Stimulated activated CD8-positive, alpha-beta memory T cell treated with anti-CD3 and anti-CD28 coated beads, Interleukin-4, amount 100 ng/mL, for 1 hour (primary cell): ENCODE measurements at places on chromosomes 5 and 9.

DNA sequence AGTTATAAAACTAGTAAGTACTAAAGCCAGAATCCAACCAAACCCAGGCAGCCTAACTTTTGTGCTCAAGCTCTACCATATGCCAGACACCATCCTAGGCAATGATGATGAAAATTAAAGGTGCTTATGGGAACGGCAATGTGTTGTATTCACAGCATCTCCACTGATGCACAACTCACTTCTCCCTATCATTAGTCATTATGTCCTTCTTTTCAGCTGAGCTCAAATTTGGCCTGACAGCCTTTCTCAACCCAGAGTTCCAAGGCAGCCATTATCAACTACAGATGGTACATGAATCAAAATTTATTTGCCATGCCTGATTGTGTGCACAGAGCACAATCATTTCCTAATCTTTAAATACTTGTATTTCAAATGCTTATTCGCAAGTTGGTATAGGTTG is 121.6 kb upstream of the TNPO1 start:
- no peak for DNase-seq

- DNase-seq, result no peak
These were observed 33.3 kb upstream of the DAPK1 start for GRCh38 chr9:87464110-87464991.

DNA sequence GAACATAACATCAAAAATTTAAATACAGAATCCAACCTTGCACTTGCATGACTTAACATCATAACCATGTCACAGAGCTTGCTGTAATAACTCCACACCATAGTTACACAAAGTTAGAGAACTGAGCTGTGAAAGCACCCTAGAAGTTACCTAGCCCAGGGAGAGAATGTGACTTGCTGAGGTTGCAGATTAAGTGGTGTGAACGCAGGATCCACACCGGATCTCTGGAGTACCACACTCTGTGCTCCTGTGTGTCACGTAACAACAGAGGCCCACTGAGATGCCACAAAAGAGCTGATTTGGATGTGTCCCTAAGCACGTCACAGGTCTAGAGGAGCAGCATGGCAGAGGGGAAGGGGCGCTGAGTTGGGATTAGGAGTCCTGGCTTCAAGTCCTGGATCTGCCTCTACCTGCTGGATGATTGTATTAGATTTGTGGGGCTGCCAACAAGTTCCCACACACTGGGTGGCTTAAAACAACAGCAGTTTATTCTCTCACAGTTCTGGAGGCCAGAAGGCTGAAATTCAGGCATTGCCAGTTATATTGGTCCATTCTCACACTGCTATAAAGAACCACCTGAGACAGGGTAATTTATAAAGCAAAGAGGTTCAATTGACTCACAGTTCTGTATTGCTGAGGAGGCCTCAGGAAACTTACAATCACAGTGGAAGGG is 213.3 kb upstream of the TBC1D2 start:
- DNase-seq, result no peak

DNA sequence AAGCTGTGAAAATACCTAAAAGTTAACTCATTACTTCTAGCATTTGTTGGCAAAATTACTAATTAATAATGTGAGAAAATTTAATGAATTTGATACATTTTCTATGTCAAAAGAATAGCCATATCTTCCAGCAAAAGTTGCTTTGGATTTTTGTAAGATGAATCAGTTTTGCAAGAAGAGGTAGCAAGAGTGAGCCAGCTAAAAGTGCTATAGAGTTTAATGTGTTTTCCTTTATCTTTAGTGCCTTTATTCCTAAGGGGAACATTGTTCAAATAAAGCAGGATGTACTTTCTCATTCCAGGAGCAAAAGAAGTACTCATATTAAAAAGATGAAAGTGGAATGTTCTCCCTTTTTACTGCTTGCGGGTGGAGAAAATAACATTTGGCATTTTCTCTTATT is 622.2 kb downstream of the ANXA1 start:
- DNase-seq, result no peak

GRCh38 chr5:68467794-68468193 is 252.2 kb downstream of the PIK3R1 start:
- no peak for DNase-seq

- no peak for DNase-seq
These were observed 24.5 kb downstream of the LHFPL2 start for GRCh38 chr5:78624011-78624541.

GRCh38 chr5:136007271-136007670 is 21.5 kb upstream of the TGFBI start:
- DNase-seq, result no peak
